A549 treated with ZK216348 at 1 μM for 4 hours (cell line): ENCODE measurements at places on chromosomes 2 and 18. TPM values are rescaled to one million over a fixed set of nuclear protein-coding genes. Genes with fewer than 3 reads are reported as not detected.

Gene SLC40A1
- total RNA-seq: 1.9 to 2.9 TPM (median 2.7 TPM) in 5 replicates

Gene VSNL1
- not detected in 5 replicates for total RNA-seq

Gene CCBE1
- 7.6 to 16.2 TPM (median 11.4 TPM) in 5 replicates for total RNA-seq

Gene DSG4
- not detected in 5 replicates for total RNA-seq

Gene ABHD1
- total RNA-seq: 0.87 to 2.4 TPM (median 1.3 TPM) in 5 replicates

Gene RETREG2
- 53.9 to 88.2 TPM (median 84.2 TPM) in 5 replicates for total RNA-seq

Gene PLGLB1
- total RNA-seq: 0.59 to 1.5 TPM (median 0.84 TPM) in 4 of 5 replicates, not detected in the other

Gene CNGA3
- total RNA-seq: not detected in 5 replicates

Gene AKAIN1
- not detected in 5 replicates for total RNA-seq

Gene TXNDC2
- 0.15 to 0.34 TPM (median 0.17 TPM) in 5 replicates for total RNA-seq

Gene TRIB2
- total RNA-seq: 0.09 to 0.65 TPM (median 0.33 TPM) in 5 replicates

Gene GPC1
- 115 to 247 TPM (median 223 TPM) in 5 replicates for total RNA-seq

Gene GPR148
- total RNA-seq: not detected in 5 replicates

Gene AGXT
- total RNA-seq: not detected in 5 replicates

Gene CLEC4F
- not detected in 5 replicates for total RNA-seq

Gene CYP26B1
- total RNA-seq: 9.1 to 17.7 TPM (median 14.5 TPM) in 5 replicates

Gene UBE2E3
- 63.8 to 83.0 TPM (median 67.3 TPM) in 5 replicates for total RNA-seq
